ENCODE measurements at places on chromosomes 7 and 10.

DNA sequence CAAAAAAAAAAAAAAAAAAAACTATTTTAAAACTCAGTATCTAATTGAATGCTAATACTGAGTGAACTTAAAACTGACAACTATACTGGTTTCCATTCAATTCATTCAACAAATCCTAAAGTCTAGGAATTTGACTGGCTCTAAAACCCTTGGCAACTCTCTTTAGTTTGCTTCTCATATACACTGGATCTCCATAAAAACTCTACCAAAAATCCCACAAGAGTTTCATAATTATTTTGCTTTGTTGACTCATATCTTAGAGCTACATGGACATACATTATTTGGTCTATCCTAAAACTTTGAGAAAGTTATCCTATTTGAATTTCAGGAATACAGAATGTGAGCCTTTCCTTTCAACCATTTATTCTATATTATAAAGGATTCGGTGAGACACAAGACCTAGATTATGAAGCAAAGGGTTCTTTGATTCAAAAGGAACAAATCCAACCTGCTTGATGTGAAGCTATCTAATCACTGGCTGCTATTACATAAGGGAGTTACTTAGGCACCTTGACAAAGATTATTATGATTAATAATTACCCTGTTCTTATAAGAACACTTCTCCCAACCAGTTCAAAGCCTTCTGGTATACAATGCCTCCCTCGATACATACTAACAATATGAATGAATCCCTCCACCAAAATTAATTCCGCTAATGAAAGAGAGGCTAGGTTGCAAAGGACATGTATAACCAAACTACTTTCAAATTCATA lies 15.8 kb upstream of the KMT2E start:
- DNase-seq, result no peak

DNA sequence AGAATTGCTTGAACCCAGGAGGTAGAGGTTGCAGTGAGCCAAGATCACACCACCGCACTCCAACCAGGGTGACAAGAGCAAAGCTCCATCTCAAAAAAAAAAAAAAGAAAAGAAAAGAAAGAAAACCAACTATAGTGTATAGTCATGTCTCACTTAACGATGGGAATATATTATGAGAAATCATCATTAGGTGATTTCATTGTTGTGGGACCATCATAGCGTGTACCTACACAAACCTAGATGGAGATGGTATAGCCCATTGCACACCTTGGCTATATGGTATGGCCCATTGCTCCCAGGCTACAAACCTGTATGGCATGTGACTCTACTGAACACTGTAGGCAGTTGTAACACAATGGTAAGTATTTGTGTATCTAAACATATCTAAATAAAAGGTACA lies 8.5 kb upstream of the GALNT11 start:
- no peak for DNase-seq

DNA sequence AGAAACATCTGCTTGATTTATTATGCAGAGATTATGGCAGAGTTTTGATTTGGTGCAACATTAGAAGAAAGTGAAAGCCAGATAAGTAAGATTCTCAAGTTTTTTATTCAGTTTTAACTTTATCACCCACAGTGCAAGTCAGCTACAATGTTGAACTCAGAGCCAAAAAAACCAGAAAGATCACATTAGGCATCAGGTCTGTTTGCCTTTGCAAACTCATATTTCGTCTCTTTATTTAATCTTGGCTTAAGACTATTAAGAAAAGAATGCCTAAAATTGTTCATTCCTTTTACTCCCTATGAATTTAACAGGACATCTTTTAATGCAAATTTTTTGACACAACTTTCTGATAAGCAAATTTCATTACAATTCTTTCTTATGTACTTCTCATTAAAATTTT lies 76.0 kb upstream of the TMEM26 start:
- no peak for DNase-seq

DNA sequence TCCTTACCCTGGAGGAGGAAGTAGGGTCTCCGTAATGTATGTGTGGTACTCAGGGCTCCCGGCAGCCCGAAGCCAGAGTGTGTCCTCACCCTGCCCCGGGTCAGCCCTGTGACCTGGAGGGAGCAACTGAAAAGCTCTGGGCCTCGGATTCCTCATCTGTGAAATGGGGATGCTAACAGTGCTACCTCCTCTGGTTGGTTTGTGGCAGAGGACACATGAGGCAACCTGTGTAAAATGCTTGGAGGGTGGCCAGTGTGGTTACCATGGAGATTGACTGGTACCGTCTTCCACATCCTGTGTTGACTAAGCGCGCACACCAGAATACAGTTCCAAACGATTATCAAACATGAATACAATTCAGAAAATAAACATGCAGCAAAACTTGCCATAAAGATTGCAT lies 163.8 kb upstream of the KLF6 start:
- no peak for DNase-seq

GRCh38 chr10:61284222-61284890 lies 168.8 kb downstream of the TMEM26 start:
- DNase-seq, result peak; percentile 30

GRCh38 chr7:30012757-30013156 lies 13.7 kb downstream of the FKBP14 start:
- DNase-seq, result no peak

GRCh38 chr7:41131956-41132355 lies 570.9 kb downstream of the INHBA start:
- DNase-seq, result no peak

DNA sequence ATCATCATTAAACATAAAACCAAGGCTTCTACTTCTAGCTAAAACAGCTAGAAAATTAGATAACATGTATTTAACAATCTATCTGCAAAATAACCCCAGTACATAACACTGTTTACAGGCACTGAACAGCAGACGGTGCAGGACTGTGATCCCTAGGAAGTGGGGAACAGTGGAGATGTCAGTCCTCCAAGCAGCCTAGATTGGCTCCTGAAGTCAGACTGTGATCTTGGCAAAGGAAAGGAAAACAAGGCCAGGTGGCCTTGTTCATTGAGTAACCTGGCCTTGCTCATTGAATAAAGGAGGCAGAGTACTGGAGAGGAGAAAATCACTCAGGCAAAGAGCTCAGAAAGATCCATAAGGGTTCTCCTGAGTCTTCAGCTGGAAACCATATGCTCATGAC lies 77.7 kb upstream of the DIP2C start:
- no peak for DNase-seq

All from HEK293T (cell line).